ENCODE measurements at places on chromosomes 5 and 9.

- no peak for DNase-seq
Observed at GRCh38 chr5:96347502-96348292, 85.4 kb downstream of the PCSK1 start.

GRCh38 chr5:82413302-82414040 is 135.3 kb upstream of the RPS23 start:
- DNase-seq: no peak

GRCh38 chr5:78654386-78654785 is 5.8 kb upstream of the LHFPL2 start:
- DNase-seq: no peak

DNA sequence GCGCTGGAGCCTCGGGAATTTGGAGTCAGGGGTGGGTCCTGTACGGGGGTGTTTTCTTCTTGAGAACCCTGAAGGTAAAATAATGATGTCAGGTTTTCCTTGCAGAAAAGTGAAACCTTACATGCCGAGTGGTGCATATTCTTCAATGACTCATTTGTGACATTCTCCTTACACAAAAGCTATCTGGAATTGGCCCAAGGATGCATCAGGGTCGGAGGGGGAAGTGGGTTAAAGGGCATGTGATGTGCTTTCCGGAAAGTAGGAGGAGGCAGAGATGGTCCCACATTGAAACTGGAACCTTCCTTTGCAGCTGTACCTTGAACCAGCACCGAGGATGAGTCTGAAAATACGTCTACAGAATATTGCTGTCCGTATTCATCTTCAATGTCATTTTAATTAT is 411.2 kb upstream of the IRX4 start:
- no peak for DNase-seq

- DNase-seq: no peak
Observed at GRCh38 chr5:118069452-118069851, 918.9 kb downstream of the DTWD2 start.

DNA sequence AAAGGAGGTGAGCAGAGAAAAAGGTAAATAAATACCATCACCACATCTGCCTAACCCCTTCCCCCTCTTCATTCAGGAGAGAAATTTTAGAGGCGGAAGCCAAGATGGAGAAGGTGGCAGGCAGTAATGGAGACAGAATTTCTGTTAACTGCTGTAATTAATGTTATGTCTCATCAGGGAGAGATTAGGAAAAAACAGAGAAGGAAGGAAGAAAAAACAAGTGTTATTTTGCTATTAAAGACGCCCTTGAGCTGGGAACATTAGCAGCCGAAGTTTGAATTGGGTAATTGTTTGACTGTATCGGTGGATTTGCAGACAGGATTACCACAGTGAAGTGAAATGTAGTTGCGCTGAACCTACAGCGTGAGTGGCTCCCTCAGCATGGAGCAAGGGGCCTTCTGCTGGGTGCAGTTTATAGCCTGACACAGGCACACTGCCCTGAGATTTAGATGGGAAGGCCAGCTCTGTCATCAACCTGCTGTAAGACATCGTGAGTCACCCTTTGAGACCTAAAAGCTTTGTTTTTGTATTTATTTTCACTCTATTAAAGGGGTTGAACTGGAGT is 136.3 kb downstream of the ASTN2 start:
- no peak for DNase-seq

GRCh38 chr9:78325343-78325742 is 28.4 kb downstream of the PSAT1 start:
- DNase-seq: no peak

DNA sequence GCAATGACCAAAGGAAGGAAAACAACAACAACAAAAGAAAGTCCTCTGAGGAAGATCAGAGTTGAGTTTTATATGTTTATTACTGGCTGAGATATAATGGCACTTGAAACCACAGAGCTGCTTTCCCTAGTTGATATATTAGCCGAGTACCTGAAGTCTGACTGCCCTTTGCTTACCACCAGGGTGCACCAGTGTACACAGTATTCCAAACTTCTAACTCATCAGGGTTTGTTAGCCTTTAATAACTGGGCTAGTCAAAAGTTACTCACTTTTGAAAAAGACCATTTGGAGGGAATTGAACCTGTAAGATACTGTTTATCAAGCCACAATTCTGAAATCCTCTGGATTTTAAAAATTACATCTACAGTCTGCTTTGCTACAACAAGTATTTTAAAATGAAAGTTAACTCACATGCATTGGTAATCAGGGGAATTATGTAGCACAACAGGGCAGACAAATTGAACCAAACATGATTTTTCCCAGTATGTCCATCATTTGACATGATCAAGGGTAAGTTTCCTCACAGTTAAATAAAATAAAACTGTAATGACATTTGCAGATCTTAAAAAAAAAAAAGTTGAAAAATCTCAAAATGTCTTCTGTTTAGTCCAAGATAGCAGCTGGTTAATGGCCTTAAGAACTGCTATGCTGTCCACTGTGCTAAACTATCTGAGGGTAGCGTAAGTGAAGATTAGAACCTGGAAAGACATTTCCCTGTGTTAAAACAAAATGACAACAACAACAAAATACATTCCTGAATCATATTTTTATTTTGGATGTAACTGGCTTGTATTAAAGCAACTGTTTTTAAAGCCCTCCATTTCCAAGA is 57.3 kb upstream of the C6 start:
- no peak for DNase-seq

DNA sequence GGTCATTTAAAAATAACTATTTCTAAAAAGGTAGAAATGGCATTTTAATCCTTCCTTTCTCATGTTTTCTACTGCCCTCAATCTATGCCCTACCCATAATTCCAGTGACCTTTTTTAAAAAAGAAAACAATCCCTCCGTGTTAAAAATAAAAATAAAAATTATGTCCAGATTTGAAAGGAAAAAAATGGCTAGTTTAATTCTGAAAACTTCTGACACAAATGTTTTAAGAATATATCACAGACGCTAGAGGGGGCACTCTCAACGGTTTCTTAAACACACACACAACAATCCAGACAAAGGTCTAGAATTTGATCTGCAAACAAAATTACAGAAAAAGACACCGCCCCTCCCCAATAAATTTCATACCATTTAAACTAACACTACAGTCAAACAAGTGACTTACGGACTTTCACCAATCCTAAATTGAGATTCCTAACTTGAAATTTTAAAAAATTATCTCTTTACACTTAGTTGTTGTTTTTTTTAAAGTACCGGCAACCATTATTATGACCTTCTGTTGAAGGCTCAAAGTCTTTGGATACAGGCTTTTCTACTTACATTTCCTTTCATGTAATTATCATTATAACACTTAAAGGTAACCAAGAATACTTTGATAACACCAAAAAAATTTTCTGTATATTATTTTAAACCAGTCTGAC is 38.2 kb downstream of the CLINT1 start:
- DNase-seq: no peak

- no peak for DNase-seq
Observed at GRCh38 chr9:106930477-106930876, 67.5 kb downstream of the ZNF462 start.

GRCh38 chr9:99433095-99433494 is 211.0 kb downstream of the SEC61B start:
- DNase-seq: no peak
